SIG-M5 (cell line): ENCODE measurements at places on chromosomes 12 and 14.

DNA sequence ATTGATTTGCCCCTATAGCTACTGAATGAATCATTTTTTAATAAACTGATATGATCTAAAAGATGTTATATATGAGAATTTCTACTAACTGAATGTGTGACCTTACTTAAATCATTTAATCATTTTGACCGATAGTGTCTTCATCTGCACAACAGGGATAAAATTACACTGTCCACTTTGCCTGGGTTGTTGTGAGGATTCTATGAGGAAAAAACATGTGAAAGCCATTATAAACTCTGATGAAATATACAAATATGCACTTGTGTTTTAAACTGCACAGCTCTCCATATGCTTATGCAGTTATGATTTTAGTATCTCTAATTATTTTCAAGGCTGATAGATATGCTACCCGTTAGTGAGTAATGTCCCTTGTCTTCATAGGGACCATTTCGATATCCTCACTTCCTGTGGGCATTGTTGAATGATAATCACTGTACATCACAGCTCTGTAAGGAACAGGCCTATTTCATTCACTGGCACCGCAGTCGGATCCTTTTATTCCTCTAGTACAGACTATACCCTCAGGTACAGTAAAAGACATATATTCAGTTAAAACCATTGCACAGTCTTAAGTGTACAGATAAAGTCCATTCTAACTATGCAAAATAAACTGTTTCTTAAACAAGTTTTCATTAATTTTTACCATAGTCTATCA lies 88.7 kb upstream of the RAP1B start:
- no peak for DNase-seq

- DNase-seq, result no peak
These were observed 59.6 kb upstream of the NCOR2 start for GRCh38 chr12:124626971-124627411.

DNA sequence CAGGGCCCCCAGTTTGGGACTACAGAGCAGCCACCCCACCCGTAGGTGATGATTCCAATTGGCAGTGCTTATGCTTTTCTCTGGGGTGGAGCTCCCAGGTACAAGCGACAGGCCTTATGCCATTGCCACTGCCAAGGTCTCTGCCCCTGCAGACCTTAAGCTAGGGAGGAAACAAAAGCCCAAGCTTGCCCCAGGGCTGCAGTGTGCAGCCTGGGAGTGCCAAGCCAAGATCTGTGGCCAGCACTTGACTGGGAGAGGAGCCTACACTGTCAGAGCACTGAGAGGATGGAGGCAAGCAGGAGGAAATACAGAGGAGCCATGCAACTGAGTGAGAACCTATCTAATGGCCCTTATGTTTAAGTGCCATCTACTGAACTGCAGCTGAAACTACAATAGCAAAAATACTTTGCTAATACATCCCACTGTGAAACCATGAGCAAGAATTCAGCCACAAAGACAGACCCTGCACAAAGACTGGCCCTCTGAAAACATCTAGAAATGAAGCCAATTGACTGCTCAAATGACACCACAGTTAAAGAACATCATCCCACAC lies 17.7 kb upstream of the ASCL1 start:
- DNase-seq, result no peak

DNA sequence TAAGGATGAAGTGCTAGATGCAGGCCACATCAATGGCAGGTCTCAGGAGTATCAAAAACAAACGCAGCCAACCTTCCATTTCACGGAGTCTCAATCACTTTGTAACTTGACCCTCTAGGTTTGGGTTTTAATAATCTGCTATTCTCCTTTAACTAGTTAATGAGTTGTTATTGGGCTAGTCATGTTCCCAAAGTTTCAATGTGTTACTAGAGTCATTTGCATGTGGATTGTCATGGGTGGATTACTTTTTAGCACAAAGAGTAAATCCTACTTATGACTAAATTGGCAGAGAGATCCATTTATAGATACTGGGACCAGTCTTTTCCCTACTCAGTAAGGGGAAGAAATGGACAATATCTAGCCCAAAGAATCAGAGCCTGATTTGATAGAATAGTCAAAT lies 151.0 kb downstream of the BCAT1 start:
- DNase-seq, result no peak

DNA sequence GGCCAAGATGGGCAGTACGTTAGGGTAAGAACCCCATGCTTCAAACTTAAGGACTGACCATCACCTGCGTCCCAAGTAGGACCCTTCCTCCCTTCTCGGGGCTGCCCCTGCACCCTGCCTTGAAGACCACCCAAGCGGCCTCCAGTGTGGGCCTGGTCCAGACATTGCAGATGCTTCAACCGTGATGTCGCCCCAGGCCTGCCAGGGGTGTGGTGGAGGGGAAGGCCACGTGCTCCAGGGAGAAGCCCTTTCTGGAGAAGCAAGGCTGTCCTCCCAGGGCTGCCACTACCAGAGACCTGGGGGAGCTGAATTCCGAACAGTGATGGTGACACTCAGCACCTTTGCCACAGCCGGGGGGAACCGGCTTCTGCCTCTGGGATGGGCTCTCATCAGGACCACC lies 13.3 kb downstream of the NGB start:
- DNase-seq, result no peak

GRCh38 chr12:80045594-80045993 lies 53.7 kb upstream of the OTOGL start:
- DNase-seq, result no peak

- no peak for DNase-seq
These were observed 648.1 kb upstream of the NOVA1 start for GRCh38 chr14:27245947-27246346.

DNA sequence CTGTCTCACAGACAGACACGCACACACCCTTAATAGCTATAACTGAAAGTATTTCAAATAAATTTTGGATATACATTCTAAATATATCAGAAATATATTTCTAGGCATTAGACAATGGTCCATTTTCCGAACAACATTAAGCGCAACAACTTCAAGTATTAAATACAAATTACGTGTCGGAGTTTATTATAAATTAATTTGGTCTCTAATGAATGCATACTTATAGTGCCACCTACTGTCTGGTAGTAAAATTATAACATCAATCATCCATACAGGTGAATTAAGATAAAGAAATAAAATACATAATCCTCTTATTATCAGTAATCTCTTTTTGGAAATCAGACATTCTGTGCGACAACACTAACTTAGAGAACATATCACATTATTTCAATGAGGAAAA lies 27.2 kb upstream of the CMAS start:
- DNase-seq, result no peak

DNA sequence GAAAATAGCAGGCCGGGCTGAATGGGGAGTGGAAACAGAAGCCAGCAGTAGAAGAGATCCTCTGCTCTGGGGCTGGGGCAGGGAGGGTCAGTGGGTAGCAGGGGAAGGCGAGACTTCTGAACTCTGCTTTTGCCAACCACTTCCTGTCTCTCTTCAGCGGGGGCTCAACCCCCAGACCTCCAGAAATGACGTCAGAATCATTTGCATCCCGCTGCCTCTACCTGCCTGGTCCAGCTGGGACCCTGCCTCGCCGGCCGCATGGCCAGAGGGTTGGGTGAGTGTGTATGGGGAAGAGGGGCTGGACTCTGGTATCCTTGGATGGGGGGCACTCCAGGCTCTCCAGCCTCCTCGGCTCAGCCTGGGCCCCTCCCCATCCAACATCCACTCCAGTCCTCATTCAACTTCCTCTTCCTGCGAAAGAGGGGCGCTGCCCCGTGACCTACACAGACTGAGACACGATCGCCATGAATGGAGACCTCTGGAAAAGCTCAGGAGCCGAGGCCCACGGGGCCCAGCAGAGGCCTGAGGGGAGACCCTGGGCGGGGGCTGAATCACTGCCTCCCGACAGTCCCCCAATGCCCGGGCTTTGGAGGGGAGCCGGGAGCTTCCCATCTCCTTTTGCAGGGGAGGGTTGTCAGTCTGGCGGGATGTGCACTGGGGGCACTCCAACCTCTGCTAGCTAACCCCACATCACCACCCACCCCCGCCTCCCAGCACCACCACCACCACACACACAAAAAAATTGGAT lies 458 bp upstream of the HOXC4 start:
- DNase-seq, result no peak

GRCh38 chr12:13104409-13104808 lies 942 bp upstream of the GSG1 start:
- DNase-seq, result no peak

DNA sequence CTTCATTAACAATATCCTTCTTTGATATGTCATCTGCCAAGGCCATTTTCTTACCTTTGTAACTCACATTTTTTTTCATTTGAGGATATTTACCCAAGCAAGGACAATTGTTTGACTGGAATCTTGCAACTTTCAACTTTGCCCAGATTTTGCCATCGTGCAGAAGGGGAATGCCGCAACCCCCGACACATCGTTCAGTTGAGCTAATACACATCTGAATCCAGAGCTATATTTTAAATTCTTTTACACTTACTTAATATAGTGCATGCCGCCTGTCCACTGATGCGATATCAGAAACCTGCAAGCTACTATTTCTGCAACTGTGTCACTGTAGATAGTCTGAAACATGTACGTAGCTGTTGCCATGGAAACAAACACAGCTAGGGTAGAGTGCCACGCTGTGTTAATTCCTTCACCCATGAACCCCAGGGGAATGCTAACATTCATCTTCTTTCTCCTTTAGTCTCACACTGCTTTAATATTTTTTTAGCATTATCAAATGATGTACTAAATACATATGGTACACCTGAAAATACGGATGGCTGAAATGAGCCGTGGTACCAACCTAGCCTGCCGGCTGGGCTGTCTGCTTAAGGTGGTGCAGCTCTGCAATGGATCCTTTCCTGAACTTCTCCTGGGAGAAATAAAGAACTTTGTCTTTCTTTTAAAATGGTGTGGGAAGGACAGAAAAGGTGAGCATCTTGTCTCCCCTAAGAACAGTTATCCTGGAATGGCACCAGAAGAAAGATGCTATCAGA lies 77.0 kb upstream of the FOXN3 start:
- no peak for DNase-seq

- no peak for DNase-seq
These were observed 98.9 kb upstream of the HMGA2 start for GRCh38 chr12:65725376-65725775.

- DNase-seq, result no peak
These were observed 9.0 kb downstream of the GPR84 start for GRCh38 chr12:54355104-54355815.

DNA sequence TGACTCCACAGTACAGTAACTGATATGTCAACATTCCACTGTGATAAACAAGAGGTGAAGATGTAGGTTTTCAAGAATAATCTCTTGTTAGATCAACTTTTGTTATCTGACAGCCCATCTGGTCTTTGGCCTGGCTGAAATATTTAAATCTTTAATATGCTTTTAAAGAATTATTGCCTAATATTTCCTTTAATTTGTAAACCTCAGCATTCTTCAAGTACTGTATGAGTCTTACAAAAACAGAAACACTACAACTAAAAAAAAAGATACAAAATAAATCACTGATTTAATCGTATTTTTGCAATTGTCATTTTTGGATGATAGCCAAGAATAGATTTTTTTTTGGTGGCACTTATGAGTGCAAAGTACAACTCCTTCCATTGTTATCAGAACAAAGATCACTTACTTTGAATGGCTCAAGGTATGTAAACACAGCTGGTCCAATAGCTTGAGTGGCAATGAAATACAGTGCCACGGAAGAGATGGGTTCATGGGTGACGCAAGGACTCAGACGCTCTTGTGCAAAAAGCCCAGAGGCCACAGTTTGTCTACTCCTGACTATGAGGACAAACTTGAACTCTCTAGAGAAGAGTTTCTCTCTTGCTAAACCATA lies 109.5 kb downstream of the PAX9 start:
- no peak for DNase-seq

DNA sequence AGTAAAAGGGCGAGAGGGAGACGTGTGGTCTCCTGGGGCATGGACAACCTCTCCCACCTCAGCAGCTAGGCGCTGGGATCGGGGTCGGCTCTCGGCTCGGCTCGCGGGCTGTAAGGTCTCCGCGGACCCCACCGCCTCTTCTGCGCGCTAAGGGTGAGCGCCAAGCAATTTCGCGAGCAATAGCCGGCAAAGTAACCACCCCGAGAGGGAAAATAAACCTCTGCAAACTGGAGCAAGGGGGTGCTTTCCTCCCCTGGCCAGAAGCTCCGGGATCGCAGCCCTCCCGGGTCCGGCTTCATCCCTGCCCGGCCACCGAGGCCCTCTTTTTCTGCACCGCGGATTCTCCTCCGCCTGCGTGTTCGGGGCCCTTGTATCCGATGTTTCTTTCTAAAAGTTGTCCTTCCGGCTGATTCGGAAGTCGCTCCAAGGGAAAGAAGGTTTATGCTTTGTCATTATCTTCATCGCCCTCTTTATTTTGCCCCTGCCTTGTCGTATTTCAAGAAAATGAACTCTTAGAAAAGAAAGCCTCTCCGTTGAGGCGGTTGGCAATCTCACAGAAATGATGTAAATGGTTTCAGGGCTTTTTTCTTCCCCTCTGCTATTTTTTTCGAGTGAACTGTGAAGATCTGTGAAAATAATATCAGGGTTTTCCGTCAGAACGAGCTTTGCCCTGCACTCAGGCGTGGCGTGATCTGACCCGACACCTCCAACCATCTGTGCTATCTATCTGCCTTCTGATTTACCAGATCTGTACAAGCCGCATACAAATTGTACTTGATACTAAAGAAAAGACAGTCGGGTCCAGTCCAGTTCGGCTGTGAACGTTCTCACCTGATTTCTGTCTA lies 1.7 kb upstream of the SIX6 start:
- no peak for DNase-seq

DNA sequence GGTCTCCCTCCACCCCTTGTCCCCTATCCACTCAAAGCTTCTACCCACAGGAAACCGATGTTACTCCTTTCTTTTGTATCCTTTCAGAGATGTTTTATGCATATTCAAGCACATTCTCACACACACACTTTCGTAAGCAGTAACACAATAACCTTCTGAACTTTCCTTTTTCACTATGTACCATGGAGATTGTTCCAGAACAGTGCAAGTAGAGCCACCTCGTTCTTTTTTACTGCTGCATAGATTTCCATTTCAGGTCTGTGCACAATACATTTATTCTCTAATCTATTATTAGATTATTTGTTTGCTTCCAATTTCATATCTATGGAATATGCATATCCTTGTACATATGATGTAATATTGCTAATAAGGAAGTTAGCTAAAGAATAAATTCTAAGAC lies 60.3 kb downstream of the TBC1D30 start:
- DNase-seq, result no peak

DNA sequence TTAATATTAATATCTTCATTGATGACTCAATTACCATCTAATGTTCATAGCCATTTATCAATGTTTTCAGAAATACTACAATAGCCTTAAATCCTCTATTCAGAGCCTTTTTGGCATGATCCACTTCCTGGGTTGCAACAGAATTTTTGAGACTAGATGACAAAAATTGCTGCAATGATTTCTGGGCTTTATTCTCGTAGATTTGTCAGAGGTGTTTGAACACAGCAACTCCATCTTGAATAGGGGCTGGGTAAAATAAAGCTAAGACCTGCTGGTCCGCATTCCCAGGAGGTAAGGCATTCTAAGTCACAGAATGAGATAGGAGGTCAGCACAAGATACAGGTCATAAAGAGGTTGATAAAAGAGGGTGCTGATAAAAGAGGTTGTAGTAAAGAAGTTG lies 165.8 kb upstream of the CNOT2 start:
- no peak for DNase-seq

GRCh38 chr12:54439096-54439495 lies 20.0 kb upstream of the ITGA5 start:
- DNase-seq, result no peak
